ENCODE measurements at places on chromosomes 16 and 17. TPM values are rescaled to one million over a fixed set of nuclear protein-coding genes. Genes with fewer than 3 reads are reported as not detected.

GRCh38 chr17:78019367-78019975 lies 61.0 kb downstream of the TNRC6C start:
- no peak for DNase-seq

DNA sequence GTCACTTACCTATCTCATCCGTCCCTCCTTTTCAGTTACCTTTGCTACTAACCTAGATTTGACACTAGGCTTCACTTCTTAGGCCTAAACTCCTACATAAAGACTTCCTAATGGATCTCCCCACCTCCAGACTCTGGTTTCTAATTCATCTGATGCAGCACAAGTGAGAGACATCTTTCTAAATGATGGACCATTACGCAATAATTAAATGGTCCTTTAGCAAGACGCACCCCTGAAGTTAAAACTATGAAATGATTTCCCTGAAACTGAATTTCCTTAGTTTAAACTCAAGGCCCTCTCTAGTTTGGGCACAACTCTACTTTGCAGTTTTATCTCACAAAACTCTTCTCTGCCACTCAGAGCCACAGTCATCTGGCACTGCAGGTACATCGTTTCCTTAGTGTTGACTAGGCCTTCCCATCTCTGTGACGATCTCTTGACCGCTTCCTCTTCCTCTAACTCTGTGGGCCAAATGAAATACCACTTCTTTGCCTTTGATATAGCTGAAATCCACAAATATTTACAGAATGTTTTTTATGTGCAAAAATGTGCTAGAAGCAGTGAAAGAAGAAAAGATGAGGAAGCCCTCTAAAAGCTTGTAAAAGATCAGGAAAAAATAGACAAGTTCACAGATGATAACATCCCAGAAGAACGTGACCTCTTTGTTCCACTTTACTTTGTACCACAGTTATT lies 3.3 kb downstream of the SYNRG start:
- DNase-seq = no peak

The TM4SF5 gene
- not detected for total RNA-seq

The HES7 gene
- not detected for total RNA-seq

DNA sequence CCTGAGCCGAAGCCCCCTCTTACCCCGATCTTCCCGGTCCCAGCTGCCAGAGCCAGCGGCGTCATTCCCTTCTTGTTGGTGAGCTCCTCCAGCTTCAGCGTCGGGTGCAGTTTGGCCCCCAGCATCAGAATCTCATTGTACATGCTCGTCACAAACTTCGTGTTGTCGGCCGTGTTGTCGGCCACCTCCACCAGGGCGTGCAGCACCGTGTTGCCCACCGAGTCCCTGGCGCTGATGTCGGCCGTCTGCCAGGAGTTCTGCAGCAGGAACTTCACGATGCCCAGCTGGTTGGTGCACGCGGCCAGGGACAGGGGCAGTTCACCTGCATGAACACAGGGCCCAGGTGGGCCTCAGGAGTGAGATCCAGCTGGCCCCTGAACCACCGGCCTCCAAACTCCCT lies 19.4 kb downstream of the TRPV1 start:
- no peak for DNase-seq

Data from esophagus muscularis mucosa (tissue), 4 donors.